ENCODE measurements at places on chromosomes 1 and 21. TPM values are rescaled to one million over a fixed set of nuclear protein-coding genes. Genes with fewer than 3 reads are reported as not detected.

The HTR1D gene
- total RNA-seq: 0.92 TPM

The SDF4 gene
- 136 TPM for total RNA-seq

The MATN1 gene
- total RNA-seq: 0.24 TPM

The SPATA46 gene
- total RNA-seq: not detected

- DNase-seq: no peak
Measured at GRCh38 chr1:233654658-233655280, 40.9 kb downstream of the KCNK1 start.

GRCh38 chr1:23102289-23102688 is 66.4 kb downstream of the LUZP1 start:
- no peak for DNase-seq

DNA sequence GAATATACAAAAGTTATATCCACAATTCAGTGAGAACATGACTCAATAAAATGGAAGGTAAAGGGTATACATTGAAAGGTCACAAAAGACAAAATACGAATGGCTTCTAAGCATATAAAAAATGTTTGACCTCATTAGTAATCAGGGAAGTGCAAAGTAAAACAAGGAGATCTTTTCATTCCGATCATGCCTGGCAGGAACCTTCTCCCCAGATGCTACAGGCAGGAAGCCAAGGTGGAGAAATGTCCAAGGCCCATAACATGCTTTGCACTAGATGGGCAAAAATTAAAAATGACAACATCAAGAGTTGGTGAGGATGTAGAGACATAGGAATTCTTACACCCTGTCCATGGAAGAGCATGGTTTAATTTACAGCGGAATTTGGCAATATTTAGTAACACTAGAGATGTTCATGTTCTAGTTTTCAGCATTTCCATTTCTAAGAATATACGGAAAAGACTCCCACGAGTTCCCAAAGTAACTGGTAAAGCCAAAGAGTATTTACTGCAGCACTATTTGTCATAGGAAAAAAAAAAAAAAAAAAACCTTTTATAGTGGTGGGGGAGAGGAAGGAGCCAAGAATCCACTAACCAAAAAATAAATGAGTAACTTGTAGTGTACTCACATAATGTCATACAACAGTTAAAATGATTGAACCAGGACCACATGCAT is 184.5 kb upstream of the KAZN start:
- DNase-seq: no peak

- no peak for DNase-seq
Measured at GRCh38 chr1:62370594-62370993, 51.4 kb upstream of the KANK4 start.

DNA sequence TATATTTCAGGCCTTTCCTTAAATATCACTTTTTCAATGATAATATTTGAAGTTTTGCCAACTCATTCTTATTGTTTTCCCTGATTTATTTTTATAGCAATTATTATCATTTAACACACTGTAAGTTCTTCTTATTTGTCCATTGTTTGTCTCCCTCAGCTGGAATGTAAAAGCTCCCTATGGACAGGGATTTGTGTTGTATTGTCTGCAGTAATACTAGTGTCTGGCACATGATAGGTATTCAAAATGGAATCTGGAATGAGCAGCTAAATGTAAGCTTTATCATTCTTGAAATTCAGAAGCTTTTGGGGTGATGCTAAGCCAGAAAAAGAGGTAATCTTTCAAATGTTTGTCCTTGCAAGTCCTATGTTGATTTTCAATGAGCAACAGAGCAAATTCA is 112.1 kb downstream of the NEGR1 start:
- no peak for DNase-seq

GRCh38 chr1:53442299-53442698 is 16.9 kb upstream of the DMRTB1 start:
- DNase-seq: no peak

- DNase-seq: no peak
Measured at GRCh38 chr1:12531179-12531499, 86.9 kb downstream of the DHRS3 start.
